Left renal cortex interstitium (tissue), 4 donors: ENCODE measurements at places on chromosomes 2 and 18. TPM values are rescaled to one million over a fixed set of nuclear protein-coding genes. Genes with fewer than 3 reads are reported as not detected.

DNA sequence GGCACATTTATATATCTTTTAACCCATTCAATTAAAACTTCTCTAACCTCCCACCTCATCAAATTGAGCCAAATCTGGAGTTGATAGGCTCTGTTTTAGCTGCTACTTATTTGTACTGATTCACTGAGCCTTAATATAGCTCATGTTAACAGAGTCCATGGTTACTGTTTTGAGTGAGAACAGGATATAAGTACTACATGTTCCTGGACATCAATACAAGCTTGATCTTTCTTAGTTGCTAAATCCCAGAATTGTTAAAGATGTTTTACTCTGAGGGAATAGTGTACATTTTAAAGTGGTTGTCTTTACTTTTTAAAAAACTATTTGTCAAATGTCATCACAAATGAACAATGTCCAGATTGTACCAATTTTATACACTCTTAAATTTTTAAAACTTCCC lies 157.7 kb downstream of the RPRM start:
- DNase-seq: no peak

- DNase-seq: no peak
These were observed 243.8 kb downstream of the CELF4 start for GRCh38 chr18:37321582-37322491.

GRCh38 chr2:160920061-160920460 lies 240.2 kb upstream of the TANK start:
- no peak for DNase-seq

DNA sequence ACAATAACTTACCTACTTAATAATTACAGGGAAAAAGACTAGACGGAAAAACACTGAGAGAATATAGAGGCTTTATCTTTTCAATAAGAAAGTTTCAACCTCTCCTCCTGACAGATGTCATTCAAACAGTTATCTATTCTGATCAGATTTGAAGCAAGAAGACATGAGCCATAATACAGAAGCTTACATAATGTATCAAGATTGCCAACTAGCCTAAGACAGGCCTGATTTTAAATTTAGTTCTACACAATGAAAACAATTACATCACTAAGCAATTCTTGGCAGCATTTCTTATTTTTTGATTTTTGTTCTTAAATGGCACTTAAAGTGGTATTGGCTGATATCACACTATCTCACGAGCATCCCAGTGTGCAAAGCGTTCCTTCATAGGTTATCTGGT lies 41.6 kb downstream of the GPR155 start:
- no peak for DNase-seq

SPAST gene
- polyA plus RNA-seq: 30.4 TPM
